Coronary artery (tissue), 2 donors: ENCODE measurements at places on chromosomes 5 and 9.

DNA sequence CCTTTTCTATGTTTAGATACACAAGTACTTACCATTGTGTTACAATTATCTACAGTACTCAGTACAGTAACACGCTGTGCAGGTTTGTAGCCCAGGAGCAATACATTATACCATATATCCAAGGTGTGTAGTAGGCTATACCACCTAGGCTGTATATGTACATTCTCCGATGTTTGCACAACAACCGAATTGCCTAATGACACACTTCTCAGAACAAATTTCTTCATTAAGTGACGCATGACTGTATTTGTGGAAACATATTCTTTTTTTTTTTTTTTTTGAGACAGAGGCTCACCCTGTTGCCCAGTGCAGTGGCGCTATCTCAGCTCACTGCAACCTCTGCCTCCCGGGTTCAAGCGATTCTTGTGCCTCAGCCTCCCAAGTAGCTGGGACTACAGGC lies 4.0 kb upstream of the RAD23B start:
- DNase-seq, result no peak

DNA sequence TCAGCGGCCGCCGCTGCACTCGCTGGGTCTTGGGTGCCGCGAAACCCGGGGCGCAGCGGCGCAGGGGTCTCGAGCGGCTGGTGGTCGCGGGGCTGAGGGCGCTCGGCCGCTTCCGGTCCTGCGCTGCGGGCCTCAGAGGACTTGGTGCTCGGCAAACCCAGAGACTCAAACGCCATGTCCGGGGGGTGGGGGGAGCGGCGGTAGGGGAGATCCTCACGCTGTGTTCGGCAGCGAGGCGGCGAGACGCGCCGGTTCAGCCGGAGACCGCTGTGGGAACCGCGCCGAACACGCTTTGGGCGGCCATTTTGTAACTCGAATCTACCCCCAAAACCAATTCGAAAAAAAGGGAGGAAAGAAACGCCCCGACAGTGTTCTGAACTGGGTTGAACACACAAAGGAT lies 317.5 kb upstream of the CDH18 start:
- no peak for DNase-seq

- DNase-seq, result no peak
These were observed 17.9 kb upstream of the SCGB3A2 start for GRCh38 chr5:147860641-147861025.

DNA sequence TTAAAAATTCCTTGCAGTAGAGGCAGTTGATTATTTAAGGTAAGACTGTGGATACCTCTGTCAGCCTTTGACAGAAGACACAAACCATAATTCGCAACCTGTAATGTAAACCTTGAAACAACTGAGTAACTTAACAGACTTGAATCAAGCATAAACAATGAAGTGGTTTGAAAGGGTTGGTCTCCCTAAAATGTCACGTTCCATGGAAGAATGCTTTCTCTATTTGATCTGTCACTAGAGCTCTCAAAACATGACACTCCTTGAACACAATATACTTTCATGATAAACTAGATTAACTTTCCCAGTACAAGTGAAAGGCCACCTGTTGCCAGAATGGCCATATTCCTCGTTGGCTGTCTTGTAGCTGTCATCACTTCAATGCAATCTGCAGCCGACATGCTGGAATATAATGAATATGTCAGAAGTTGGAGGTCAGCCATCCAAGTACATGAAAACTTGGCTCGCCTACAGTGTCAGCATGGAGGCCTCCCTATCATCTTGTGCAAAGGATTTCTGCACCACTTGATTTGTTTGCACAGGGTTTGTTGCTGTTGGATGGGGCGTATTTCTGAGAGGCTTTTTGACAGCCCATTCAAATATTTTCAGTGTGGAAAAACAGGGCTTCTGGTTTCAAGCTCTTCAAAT lies 228.0 kb downstream of the TLE4 start:
- DNase-seq, result no peak

DNA sequence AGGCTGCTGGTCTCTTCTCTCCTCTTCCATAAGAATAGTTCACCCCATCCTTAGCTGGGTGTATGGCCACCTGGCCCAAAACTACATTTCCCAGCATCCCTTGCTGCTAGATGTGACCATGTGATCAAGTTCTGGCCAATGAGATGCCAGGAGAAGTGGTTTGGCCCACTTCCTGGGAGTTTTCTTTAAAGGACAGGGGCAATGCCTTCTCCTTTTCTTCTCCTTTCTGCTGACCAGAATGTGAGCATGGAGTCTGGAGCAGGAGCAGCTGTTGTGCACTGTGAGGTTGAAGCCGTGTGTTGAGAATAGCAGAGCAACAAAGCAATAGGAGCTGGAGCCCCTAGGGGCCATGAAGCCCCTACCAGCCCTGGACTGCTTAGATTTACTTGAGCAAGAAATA lies 36.8 kb downstream of the C9orf50 start:
- peak; percentile 83 for DNase-seq

DNA sequence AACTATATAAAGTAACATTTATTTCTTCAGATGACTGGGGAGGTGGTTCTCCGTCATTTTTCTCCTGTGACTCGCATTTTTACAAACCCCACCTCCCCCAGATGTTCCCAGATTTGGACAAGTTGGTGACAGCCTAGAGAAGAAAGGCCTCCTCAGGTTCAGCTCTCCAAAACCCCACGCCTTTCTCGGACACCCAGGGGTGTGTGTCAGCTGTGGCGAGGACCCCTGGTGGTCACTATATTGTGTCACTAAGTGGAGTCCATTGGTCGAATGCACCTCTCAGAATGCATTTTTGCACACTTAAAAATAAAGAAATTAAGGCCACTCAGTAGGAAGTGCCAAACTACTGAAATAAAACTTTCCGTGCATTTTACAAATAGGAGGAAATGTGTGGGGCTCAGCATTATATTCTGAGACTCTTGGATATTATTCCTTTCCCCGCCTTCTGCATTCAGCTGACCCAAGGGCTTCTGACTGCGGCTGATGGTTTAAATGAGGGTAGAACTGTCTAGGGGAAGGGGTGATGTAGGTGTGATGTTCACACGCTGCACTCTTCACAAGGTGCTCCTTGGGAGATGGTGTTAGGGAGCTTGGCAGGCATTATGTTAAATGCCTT lies 47.6 kb downstream of the ACO1 start:
- no peak for DNase-seq

DNA sequence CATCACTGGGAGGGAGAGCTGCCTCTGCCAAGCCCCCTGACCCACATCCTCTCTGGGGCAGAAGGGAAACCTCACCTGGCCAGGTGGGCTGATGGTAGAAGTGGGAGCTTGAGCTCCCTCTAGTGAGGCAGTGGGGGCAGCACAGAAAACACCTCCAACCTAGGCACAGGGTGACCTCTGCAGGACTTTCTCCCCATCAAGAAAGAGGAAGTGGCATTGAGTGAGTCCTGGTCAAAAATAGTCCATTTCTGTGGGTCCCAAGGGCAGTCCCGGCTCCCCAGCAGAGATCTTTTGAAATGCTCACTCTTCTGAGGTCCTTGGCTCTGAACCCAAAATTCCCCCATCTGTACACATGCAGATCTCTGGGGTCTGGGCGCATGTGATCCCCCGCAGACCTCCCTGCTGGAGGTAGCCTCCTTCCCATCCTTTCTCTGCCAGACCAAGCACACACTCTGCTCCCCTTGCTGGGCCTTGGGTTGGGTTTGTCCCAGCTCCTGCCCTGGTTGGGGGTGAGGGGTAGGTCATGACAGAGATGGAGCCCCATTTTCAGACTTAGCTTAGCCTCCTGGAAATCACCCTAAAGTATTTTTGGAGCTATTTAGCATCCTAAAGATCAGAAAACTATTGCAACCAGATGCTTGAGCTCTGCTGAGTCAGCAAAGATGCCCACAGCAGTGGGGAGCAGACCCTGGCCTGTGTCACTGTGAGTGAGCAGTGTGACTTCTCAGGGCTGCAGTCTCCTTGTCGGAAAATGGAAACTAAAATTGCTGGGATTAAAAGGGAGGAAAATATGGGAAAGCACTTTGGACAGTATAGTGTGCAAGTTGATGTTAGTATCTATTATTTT lies 41.6 kb upstream of the LCP2 start:
- peak; percentile 65 for DNase-seq

DNA sequence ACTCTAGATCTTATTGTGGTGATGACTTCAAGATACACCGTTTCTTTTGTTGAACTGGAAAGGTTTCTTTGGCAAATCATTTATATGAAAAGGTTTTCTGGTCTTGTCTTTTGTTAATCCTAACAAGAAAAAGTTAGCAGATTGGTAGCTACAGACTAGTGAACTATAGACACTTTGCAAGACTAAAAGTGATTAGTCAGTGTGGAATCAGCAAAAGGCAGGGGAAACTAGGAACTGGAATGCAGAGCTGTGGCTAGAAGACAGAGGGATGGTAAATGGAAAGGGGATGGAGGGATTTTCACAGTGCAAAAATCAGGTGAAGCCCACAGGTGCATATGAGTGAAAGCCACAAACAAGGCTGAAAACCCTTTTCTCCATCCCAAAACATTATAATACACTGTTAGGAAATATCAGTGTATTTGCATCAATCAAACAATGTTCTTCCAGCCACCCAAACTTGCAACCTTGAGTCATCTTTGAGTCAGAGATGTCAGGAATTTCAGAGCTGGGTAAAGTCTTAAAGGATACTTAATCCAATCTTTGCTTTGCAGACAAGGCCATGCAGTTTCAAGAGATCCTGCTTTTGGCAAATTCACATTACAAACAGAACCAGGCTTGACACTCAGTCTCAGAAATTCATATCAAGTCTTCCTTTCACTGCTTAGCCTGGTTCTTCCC lies 52.7 kb downstream of the PLK2 start:
- DNase-seq, result no peak

DNA sequence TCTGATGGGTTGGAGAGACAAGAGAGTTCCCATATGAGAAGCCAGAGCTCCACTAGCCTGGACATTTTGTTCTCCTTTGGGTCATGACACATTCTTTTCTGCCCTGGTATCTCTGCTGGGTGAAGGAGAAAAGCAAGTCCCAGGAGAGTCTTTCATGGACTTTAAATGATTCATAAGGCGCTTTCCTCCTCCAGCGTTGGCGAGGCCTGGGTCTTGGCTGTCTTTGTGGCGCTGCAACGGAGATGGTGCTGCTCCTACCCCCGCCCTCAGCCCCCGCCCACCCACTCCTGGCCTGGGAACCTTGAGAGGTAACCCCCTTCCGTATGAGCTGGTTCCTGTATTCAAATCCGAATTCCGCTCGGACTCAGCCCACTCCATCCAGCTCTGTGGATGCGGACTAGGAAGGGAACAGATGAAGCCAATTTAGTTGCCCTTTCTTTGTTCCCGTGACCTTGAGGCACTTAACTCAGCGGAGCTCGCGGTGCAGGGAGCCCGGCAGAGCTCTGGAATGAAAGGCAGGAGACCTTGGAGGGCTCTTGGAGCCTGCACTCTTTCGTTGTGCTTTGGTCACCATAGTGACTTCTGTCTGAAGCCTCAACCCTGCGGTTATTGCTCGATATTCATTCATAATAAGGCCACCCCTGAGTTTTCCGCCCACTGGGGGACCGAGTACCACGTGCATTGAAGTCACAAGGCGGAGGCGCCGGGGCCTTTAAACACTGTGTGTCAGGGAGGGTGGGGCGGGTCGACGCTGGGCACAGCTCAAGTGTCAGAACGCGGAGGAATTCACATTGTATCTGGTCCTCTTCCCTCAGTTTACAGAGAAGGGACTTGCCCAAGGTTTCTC lies 14.0 kb upstream of the PWWP2A start:
- peak; percentile 75 for DNase-seq

DNA sequence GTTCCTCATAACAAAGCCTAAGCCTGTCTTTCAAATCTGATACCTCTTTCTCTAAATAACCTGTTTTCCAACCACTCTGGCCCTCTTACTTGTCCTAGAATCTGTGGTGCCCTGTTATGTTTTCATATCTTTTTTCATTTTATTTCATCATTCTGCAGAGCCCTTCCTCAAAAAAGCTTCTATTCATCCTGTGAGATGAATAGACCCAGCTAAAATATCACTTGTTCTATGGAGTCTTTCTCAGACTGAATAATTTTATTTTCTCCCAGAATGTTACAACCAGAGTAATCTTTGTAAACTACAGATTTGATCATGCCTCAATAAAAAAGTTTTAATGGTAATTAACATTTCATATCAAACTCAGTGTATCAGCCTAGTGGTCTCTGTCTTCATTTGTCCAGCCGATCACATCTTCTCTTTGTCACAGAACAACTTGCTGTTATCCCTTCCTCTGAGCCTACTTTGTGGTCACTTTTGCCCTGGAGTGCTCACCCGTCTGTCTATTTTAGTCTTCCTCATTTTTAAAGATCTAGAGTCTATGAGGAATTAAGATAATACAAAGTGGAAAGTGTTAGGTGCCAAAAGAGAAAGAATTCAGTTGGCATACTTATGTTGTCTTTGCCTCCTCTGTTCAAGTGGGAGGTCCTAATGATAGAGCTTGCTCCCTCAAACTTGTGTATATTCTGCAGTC lies 77.8 kb downstream of the ZCCHC7 start:
- no peak for DNase-seq

- no peak for DNase-seq
These were observed 79.4 kb downstream of the ESM1 start for GRCh38 chr5:54905942-54906537.

- DNase-seq, result no peak
These were observed 28.6 kb upstream of the IL13 start for GRCh38 chr5:132629230-132629944.

DNA sequence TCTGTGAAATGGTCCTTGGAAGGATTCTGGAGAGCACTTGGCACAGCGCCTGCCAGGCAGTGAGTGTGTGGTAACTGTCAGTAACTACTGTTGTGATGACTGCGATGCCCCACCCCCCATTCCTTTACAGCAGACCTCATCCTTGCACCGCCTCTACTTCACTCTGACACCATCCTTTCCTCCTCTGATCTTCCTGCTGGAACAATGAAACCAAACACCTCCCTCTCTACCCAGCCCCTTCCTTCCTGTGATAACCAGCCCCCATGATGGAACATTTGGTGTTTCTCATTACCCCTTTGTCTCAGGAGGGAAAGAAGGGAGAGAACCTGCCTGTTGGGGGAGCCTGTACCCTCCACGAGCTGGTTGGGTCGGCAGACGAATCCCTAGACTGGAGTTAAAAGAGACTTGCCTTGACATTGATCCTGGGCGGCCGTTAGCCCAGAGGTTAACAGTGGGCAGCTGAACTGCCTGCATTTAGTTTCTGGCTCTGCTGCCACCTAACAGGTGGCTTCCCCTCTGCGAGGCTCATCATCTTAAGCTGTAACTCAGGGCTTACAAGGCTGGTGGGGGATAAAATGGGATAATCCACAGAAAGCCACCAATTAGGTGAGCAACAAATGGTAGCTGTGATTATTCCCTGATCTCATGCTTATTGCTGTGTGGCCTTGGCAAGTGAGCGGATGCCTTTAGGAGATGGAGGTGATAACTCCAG lies 34.2 kb upstream of the GRPEL2 start:
- no peak for DNase-seq
